ENCODE measurements at places on chromosomes 2 and 18.

DNA sequence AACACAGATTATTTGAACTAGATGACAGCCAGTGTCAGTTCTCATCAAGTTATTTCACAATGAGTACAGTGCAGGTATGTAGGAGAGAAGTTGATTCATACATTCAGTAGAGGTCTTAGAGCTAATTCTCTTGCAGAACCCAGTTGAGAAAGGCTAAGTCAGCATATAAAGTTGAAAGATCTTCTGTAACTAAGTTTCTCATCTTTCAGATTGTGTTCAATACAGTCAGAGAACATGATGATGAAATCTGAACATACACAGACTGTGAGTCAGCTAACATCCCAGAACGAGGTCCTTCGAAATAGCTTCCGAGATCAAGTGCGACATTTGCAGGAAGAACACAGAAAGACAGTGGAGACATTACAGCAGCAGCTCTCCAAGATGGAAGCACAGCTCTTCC, 41.9 kb upstream of the LIMS1 start:
- no peak overlapping the region for H3K27ac ChIP-seq
- peaks cover 68% of the 10 kb centered on the region for H3K36me3 ChIP-seq

- H3K4me3 ChIP-seq = no peak overlapping the region
- no peak overlapping the region for H3K27ac ChIP-seq
- DNase-seq = no peak
- no peaks in the 10 kb centered on the region for H3K4me1 ChIP-seq
- H3K27me3 ChIP-seq = no peaks in the 10 kb centered on the region
- H3K36me3 ChIP-seq = no peaks in the 10 kb centered on the region
Observed at GRCh38 chr18:51123936-51124486, 73.5 kb downstream of the MEX3C start.

DNA sequence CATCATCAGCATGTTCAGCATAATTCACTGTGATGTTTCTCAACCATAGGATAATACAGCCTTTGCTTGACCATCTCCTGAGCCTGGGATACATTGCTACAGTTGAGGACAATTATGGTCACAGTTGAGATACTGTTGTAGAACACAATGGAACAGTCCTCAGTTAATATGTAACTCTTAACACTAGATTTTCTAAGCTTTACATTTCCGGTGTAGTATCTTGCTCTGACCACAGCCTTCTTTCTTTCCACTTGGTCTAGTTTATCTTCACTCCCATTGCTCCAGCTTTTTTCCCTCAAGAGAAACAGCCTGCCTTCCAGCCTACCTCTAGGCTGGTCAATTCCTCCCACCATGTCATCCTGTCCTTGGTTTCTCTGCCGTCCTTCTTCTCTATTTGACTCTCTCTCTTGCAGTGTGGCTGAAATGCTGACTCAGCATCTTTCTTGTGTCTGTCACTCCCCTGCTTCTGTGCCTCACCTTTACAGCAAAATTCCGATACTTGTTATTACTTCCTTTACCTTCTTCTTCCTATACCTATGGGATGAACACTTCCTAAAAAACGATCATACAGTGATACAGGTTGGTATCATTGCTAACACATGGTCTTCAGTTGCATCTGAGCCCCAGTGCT, 80.5 kb downstream of the CTNNA2 start:
- no peak overlapping the region for H3K4me3 ChIP-seq
- no peak overlapping the region for H3K27ac ChIP-seq
- H3K27me3 ChIP-seq = no peaks in the 10 kb centered on the region
- no peaks in the 10 kb centered on the region for H3K4me1 ChIP-seq
- no peak for DNase-seq
- no peaks in the 10 kb centered on the region for H3K36me3 ChIP-seq

DNA sequence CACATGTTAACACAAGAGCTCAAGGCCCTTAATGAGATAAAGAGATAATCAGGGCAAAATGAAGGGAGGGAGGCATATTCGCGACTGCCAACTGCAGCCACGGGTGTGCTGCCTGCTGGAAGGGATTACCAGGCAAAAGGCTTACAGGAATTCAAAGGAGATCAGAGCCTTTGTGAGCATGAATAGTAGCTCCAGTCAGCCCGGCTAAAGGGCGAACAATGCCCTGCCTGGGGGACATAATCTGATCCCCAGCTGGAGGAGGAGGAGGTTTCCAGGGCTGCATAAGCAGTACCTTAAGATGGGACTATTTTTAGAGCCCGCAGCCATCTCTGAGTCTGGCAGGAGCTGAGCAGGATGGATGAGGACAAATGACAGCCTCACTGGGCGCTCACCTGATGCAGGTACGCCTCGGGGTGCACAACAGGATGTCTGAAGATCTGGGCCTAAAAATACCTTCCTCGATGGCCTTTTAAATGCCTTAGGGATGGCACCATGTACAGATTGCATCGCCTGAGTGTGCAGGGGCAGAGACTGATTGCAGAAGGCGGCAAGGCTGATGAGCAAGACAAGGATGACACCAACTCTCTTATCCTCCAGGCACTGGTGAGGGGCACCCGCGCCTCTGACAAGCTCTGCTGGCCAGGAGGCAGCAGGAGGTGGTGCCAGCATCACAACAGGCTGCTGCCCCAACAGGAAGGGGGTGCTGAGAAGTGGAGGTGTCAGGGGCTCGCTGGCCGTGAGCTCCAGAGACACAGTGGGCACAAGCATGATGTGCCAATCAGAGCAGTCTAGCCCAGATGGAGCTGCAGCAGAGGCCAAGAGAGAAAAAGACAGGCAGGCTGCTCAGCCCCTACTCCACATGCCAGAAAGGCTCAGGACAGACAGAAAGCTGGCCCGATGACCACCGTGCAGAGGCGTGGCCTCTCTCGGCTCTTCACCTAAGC, 111.4 kb downstream of the EIPR1 start:
- no peaks in the 10 kb centered on the region for H3K27me3 ChIP-seq
- H3K4me3 ChIP-seq = no peak overlapping the region
- peaks cover 20% of the 10 kb centered on the region for H3K4me1 ChIP-seq
- no peaks in the 10 kb centered on the region for H3K36me3 ChIP-seq
- no peak overlapping the region for H3K27ac ChIP-seq
- DNase-seq = peak; percentile 36

DNA sequence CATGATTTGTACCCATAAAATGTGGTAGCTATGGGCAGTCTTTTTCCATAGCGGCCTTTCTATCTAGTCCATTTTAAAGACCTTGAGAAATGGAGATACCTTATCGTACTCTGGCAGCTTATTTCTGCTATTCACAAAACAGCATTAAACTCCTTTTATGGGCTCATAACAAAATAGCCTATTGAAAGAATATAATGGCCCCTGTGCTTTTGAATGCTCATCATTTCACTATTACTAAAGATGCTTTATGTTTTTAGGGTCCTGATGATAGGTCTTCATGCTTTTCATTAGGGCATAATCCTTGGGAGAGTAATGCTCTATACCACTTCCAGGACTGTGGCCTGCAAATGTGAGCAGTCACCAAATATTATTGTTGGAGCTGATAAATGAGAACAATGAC, 7.3 kb upstream of the TMEM178A start:
- H3K4me1 ChIP-seq = no peaks in the 10 kb centered on the region
- no peak overlapping the region for H3K4me3 ChIP-seq
- H3K27ac ChIP-seq = no peak overlapping the region
- no peaks in the 10 kb centered on the region for H3K27me3 ChIP-seq
- DNase-seq = no peak

GRCh38 chr2:121236650-121237180, 48.3 kb downstream of the TFCP2L1 start:
- H3K4me1 ChIP-seq = no peaks in the 10 kb centered on the region
- DNase-seq = no peak
- H3K27me3 ChIP-seq = no peaks in the 10 kb centered on the region
- H3K4me3 ChIP-seq = no peak overlapping the region
- H3K36me3 ChIP-seq = peaks cover 74% of the 10 kb centered on the region
- no peak overlapping the region for H3K27ac ChIP-seq

DNA sequence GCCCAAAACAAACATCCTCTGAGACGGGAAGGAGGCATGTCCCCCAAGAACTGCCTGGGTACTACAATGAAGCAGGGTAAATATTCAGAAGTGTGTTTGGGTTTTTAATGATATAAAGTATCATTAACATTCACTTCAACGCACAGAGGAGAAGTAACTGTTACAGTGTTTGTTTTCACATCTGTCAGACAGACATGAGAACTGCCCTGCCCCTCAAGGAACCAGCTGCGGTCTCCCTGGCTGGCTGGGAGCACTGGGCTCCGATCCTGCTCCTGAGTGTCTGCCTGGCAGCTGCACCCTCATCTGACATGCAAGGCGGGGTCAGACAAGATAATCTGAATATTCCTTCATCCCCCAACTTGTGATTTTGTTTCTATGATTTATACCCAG, 75.6 kb downstream of the MBP start:
- H3K27ac ChIP-seq = peak overlapping the region; percentile 70
- no peak for DNase-seq
- H3K4me1 ChIP-seq = peaks cover 46% of the 10 kb centered on the region

GRCh38 chr18:51724790-51725721, 527.6 kb upstream of the MEX3C start:
- DNase-seq = no peak
- H3K27ac ChIP-seq = no peak overlapping the region
- H3K4me3 ChIP-seq = no peak overlapping the region
- H3K36me3 ChIP-seq = no peaks in the 10 kb centered on the region

DNA sequence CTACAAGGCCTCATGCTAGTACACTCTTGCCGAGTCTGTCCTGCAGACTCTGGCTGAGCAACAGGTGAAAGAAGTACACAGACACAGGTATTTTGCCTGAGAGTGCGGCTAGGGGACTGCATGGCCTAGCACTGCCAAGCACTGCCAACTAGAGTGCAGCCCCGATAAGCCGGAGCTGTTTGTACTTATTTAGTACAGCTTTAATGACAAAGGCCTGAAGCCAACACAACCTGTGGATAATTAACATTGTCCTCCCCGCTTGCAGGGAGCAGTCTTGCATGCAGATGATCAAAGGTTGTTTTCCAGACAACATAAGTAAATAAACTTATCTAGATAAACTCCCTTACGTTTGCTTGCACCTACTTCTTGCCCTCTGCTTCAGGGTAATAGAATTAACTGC, 63.7 kb upstream of the MMADHC start:
- no peak overlapping the region for H3K27ac ChIP-seq
- no peak overlapping the region for H3K4me3 ChIP-seq
- no peaks in the 10 kb centered on the region for H3K27me3 ChIP-seq
- no peaks in the 10 kb centered on the region for H3K36me3 ChIP-seq
- no peak for DNase-seq

DNA sequence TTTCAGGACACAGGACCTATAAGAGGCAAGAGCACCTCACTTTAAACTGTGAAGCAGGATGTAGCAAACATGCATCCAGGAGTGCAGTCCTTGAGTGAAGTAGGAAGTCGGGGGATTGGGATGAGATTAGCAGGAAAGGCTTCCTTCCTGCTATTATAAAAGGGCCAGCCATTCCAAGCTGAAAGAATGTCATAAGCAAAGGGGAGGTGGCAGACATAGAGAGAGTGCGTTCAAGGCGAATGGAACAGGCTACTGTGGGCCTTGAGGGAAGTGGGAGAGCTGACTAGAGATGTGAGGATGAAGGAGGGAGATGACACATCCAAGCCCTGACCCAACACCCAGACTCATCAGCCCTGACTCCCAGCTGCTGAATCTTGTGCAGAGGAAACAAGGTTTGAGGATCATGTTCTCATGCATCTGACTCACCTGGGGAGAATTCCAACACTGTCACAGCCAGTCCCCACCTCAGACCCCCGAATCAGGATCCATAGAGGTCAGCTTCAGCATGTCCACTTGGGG, 63.9 kb downstream of the GYPC start:
- no peak for DNase-seq
- H3K36me3 ChIP-seq = no peaks in the 10 kb centered on the region
- H3K4me1 ChIP-seq = no peaks in the 10 kb centered on the region
- no peaks in the 10 kb centered on the region for H3K27me3 ChIP-seq

DNA sequence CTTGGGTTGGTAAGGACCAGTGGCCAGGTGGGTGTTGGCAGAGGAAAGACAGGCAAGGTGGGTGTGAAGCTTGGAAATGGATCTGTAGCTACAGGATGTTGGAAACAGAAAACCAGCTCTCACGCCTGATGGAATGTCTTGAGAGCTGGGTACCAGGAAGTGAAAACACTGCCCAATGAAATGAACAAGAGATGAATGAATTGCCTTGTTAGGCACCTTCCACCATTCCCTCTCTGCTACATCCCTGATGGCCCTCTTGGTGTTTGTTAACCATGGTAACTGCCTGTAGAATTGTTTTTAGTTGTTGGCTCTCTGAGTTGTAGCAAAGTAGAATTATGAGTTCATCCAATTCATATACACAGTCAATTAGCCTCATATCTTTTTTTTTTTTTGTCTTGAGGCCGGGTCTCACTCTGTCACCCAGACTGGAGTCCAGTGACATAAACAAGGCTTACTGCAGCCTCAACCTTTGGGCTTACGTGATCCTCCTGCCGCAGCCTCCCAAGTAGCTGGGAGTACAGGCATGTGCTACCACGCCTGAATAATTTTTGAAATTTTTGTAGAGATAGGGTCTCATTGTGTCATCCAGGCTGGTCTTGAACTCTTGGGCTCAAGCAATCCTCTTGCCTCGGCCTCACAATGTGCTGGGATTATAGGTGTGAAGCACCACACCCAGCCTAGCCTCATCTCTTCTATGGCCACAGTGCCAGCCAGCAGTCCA, 9.5 kb downstream of the KCMF1 start:
- H3K27ac ChIP-seq = no peak overlapping the region

DNA sequence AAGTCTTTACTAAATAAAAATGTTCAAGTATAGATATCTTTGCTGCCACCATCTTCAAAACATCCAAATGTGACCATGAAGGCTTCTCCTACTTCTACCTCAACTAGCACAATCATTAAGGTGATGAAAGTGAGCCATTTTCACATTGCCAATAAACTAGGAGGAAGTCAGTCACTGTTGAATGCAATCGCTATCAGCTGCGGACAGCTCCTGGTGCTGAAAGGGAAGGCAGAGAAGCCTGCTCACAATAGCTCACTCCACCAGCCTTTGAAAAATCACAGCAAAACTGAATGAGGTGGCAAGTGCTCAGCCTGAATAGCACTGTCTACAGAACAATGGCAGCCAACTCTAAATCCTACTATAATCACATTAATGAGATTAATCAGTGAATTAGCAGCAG, 2.2 kb downstream of the MYT1L start:
- DNase-seq = no peak
- H3K27ac ChIP-seq = no peak overlapping the region
- H3K27me3 ChIP-seq = no peaks in the 10 kb centered on the region
- H3K4me1 ChIP-seq = no peaks in the 10 kb centered on the region
- H3K4me3 ChIP-seq = no peak overlapping the region

DNA sequence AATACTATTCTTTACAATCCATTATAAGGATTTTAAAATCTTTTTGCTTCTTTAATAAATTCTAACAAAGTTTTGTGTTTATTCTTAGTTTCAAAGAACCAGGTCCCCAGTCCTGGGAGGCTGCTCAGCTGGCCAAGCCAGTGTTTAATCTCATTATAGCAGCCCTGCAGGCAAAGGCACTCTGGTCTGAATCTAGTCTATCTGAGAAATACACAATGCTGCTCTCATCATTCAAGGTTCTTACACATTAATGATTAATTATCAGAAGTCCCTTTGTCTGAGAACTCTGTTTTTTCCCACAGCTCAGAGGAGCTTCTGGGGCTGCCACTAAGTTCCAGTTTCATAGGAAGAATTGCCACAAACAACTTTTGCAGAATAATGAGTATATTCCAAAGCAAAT, 27.7 kb downstream of the KCTD18 start:
- H3K27me3 ChIP-seq = no peaks in the 10 kb centered on the region
- no peak overlapping the region for H3K27ac ChIP-seq
- H3K4me3 ChIP-seq = no peak overlapping the region
- peaks cover 5% of the 10 kb centered on the region for H3K4me1 ChIP-seq
- peaks cover 20% of the 10 kb centered on the region for H3K36me3 ChIP-seq

- no peaks in the 10 kb centered on the region for H3K36me3 ChIP-seq
- H3K27ac ChIP-seq = no peak overlapping the region
- DNase-seq = no peak
- H3K4me1 ChIP-seq = peaks cover 5% of the 10 kb centered on the region
- no peak overlapping the region for H3K4me3 ChIP-seq
Observed at GRCh38 chr2:231378026-231378722, 17.3 kb upstream of the B3GNT7 start.
